ENCODE measurements at places on chromosomes 6 and 20.

GRCh38 chr6:27478141-27478705, 5.3 kb upstream of the ZNF184 start:
- DNase-seq, result no peak

- no peak for DNase-seq
Observed at GRCh38 chr20:52160049-52160570, 31.5 kb downstream of the ZFP64 start.

DNA sequence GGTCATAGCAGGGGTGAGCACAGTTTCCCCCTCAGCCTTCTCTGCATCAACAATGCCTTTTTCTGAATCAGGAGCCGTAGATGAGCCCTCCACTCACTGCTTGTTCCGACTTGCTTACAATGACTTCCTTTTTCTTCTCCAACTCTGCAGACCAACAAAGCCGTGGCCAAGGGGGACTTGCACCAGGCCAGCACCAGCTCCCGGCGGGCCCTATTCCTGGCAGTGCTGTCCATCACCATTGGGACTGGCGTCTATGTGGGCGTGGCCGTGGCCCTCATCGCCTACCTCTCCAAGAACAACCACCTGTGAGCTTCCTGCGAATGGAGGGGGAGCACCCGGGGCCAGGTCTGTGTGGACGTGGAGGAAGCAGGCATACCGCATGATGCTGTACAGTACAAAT, 195.8 kb downstream of the SYNDIG1 start:
- no peak for DNase-seq

- DNase-seq, result no peak
Observed at GRCh38 chr20:59015812-59016711, 3.2 kb upstream of the TUBB1 start.

DNA sequence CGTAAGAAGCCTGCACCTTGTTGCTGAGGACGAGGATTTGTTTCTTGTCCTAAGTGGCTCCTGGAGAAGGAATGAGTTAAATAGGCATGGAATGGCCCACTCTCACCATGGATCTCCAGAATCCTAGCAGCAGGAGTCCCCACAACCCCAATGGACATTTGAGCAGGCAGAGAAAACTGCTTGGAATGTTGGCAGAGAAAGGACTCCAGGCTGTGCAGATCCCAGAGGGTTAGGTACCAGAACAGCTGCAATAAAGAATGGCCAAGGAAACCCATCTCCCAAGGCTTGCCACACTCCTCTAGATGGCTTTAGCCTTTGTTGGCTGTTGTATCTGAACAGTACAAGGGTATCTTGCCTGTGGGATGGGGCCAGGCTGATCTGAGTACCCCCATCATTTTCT, 1415.7 kb upstream of the ADGRB3 start:
- DNase-seq, result no peak

DNA sequence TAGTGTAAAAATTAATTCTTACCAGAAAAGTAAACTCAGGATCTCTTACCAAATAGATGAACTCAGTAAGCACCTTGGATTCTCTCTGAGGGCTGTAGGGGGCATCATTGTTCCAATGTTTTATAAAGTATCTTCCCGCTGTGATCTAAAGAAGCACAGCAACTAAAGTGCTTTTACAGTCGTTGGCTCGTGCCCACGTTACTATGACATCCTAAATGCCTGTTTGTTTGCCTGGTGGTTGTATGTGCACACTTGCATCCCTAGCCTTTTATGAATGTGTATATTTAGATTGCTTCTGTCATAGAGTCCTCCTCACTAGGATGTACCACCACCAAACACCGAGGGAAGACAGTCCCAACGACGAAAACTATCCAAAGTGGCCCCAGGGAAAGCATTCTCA, 34.5 kb downstream of the SLX4IP start:
- DNase-seq, result peak; percentile 79

DNA sequence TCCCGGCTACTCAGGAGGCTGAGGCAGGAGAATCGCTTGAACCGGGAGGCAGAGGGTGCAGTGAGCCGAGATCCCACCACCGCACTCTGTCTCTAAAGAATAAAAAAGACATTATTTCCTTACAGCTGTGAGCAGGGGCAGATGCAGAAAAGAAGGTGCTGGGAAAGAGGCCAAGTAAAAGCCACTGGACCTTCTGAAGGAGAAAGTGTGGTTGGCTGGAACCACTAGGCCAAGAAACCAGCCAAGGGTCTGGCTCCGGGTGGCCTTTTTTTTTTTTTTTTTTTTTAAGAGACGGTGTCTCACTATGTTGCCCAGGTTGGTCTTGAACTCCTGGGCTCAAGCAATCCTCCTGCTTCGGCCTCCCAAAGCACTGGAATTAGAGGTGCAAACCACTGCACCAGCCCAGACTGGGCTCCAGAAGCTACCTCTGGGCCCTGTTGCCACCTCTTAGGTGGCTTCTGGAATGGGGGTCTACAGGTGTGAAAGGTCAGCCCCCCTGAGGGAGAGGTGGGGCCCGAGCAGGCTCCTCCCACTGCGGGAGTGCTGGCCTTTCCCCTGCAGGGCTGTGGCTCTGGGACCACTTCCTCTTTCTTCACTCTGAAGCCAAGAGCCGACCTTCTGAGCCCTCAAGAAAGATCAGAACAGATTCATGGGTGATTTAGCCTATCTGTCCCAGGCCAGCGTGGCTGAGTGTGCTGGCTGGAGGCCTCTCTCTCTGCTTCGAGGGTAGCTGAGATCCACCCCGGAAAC, at the start of gene FGD2:
FGD2 (plus strand) TSS at position 595 of the 750 bp plus-strand sequence. CDS start 163 bp downstream, outside the sequence.
- DNase-seq, result no peak

DNA sequence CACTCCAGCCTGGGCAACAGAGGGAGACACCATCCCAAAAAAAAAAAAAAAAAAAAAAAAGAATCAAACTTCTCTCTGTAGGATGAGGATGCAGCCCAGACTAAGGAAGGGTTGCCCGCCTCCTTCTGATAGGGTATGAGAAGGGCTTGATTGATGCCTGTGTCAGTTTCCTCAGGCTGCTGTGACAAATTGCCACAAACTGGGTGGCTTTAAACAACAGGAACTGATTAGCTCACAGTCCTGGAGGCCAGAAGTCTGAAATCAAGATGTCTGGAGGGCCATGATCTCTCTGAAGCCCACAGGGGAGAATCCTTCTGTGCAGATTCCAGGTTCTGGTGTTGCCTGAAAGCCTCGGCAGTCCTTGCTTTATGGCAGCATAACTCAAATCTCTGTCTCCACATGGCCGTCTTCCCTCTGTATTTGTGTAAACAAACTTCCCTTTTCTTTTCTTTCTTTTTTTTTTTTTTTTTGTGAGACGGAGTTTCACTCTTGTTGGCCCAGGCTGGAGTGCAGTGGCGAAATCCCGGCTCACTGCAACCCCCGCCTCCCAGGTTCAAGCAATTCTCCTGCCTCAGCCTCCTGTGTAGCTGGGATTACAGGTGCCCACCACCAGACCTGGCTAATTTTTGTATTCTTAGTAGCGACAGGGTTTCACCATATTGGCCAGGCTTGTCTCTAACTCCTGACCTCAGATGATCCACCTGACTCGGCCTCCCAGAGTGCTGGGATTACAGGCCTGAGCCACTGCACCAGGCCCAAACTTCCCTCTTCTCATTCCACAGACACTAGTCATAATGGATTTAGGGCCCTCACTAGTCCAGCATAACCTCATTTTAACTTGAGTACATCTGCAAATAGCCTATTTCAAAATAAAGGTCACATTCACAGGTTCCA, 11.2 kb upstream of the CDK19 start:
- no peak for DNase-seq

- no peak for DNase-seq
Observed at GRCh38 chr20:33067806-33068205, 11.6 kb upstream of the BPIFB4 start.

- DNase-seq, result no peak
Observed at GRCh38 chr6:142419071-142419470, 117.3 kb downstream of the ADGRG6 start.

- no peak for DNase-seq
Observed at GRCh38 chr20:8740265-8740664, 328.6 kb upstream of the PLCB4 start.

GRCh38 chr6:31497531-31498476, at the start of gene MICB:
TSS of gene MICB (plus strand) at chr6:31498145. CDS start at chr6:31498194, 49 bp downstream.
- DNase-seq, result peak; percentile 87

DNA sequence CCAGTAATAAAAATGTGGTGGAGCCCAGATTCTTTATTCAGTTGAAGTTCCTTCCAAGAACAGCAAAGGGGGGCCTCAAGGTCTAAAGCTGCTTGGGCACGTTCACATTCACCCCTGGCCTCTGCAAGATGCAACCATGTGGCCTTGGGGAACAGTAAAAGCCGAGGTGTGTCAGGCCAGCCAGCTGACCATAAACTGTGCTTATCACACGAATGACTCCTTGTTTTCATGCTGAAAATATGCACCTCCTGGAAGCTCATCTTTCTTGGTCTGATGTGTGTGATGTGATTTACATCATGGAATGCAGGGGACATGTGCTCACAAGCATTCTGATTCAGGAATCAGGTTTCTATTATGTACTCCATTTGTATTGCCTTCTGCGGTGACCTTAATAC, 211.6 kb upstream of the MARCKS start:
- no peak for DNase-seq

DNA sequence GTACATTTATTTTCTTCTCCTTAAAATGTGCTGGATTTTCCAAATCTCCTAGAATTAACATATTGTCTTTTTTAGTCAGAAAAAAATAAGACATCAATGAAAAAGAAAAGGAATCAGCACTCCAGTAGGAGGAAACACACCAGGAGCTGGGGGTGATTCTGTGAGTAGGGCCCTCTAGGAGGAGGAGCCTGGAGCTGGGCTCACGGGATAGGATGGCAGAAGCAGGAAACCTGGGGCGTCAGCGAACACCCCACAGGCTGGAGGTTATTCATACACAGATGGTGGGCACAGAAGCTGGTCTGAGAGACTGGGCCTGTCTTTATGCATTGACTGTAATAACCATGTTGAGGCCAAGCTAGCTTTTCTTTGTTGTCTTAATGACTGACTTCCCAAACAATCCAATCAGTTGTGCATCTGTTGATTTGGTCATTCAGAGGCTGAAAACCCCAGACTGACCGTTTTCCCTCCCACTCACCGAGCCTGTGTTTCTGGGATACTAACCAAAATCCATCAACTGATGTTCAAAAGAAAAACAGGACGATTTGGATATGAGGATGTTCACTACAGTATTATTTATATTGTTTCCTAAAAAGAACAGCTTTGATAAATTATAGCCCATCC, 53.1 kb downstream of the CPNE5 start:
- DNase-seq, result no peak

DNA sequence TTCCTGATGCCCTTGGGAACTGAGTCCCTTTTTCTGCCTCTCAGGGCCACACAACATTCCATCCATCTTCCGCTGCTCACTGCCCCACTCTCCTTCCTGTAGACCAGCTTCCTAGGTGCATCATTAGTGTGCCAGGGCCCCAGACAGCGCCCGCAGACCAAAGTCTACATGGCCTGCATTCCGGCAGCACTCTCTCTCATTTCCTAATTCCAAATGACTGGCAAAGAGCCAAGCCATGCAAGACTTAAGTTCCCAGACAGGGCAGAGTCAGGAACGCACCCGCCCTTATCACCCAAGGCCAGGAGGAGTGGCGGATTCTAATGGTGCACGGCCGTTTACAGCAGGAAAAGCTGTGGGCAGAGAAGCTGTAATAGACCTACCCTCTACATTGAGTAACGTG, 159.8 kb upstream of the ARID1B start:
- DNase-seq, result no peak

DNA sequence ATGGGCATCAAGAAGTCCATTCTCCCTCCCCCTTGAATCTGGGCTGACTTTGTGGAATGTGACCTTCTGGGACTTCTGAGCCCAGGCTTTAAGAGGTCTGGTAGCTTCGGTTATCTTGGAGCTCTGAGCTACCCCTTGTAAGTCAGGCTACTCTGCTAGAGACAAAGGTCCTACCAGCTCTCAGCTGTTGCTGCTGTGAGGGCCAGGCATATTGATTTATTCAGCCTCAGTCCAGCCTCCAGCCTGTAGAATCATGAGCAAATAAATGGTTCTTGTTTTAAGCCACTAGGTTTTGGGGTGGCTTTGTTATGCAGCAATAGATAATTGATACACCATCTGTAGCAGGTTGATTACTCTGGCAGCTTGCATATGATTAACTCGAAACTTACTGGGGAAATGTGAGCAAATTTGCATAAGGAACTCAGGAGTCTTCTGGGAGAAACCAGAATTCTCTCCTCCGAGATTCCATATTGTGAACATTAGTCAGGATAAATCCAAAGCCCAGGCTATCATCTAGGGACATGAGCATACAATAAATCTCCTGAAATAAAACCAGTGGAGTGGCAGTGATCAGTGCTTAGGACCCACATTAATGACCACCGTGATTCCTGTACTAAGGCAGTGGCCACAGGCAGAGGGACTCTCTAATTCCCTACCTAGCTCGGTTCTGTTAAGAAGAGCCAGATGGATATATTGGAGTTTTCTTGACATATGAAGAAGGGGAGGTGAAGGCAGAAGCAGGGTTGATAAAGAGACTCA, 336.1 kb downstream of the CDC5L start:
- DNase-seq, result no peak

- DNase-seq, result peak; percentile 64
Observed at GRCh38 chr6:56595490-56596122, 47.1 kb downstream of the DST start.

GRCh38 chr6:137846772-137847313, 20.2 kb upstream of the TNFAIP3 start:
- DNase-seq, result no peak

DNA sequence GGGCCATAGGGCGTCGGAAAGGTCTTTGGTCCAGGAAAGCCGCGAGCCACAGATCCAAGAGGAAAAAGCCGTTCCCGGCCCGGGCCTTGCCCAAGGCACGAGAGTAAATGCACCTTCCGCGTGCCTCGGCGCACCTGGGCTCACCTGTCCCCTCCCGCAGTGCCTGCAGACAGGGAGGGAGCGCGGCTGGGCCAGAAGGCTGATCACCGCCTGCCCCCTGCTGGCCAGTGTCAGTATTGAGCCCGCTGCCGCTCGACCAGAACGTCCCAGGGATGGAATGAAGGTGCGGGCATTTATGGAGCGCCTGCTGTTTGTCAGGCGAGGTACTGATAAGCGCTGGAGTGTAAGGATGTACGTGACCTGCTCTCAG, 679 bp upstream of the LPIN3 start:
- DNase-seq, result peak; percentile 86

GRCh38 chr6:29653452-29654038, 3.3 kb upstream of the MOG start:
- DNase-seq, result peak; percentile 69

Data from NCI-H1105 (cell line).